ENCODE measurements at places on chromosomes 5 and 9.

DNA sequence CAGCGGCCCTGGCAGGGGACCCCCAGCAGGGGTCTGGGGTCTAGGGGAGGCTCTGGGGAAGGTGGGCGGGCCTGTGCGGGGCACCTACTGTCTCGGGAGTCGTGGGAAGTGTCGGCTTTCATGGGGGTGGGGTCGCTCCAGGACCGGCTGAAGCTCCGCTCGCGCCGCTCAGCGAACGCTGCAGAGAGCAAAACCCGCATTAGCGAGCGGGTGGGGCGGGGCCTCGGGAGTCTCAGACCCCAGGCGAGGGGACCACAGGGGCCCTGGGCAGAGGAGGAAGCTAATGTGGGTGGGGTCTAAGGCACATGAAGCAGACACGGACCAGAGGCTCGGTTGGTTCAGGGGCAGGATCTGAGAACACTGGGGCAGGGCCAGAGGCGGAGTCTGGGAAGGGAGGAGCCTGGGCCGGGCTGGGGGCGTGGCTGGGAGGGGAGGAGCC is 5.5 kb downstream of the NSMF start:
- DNase-seq = no peak

DNA sequence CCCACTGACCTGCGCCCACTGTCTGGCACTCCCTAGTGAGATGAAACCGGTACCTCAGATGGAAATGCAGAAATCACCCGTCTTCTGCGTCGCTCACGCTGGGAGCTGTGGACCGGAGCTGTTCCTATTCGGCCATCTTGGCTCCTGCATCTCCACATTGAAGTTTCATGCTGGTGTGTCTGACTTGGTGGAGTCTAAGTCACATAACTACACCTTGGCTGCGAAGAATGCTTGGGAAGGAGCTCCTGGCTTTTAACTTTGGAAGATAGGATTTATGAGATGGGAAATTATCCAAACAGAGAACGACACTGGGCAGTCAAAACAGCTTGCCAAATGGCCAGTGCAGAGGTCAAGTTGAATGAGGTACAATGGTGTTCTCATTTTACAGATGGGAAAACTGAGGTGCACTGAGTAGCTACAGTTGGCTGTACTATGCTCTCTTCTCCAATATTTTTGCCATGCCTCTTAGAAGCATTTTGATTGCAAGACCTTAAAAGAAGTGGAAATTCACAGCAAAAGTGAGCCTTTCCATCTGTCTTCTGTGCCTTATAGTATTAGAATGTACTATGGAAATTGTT is 36.7 kb downstream of the CCDC192 start:
- no peak for DNase-seq

DNA sequence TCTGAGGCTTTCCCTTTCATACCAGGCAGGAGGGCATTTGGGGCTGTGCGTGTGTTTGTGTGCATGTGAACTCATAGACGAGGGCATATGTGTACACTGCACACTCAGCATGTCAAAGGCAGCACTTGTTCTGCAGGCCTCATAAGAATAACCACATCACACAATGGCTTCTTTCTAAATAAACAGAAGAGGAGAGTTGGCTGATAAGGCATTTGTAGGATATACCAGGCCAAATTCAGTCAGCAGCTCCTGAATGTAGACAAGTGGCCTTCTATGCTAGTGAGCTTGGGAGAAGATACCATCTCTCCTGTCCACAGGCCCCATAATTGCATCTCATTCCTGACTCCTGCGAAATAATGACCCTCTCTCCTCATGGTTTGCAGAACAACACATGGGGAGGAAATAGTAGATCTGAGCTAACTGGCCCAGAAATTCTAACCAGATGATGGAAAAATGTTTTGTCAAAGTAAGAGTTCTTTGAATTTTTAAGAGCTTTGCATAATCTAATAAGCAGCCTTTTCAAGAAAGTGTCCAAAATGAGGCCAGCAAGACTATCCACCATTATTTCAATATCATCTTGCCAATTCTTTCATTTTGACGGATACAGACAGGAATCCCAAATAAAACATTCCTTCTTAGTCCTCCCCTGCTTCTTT is 60.5 kb upstream of the GAS1 start:
- no peak for DNase-seq

DNA sequence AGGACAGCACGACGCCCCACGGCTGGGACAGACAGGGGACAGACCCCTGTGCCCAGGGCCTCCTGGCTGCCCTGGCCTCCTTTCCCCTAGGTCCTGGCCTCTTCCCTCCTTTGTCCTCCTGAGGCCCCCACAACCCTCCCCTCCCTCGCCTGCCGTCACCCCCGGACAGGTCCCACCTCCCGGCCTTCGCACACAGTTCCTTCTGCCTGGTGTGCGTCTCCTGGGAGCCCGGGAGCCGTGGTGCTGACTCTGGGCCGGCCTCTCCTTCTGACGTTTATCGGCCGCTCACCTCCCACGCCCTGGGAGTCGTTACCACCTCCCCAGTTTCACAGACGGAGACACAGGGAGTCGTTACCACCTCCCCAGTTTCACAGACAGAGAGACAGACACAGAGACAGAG is 25.1 kb upstream of the NOTCH1 start:
- no peak for DNase-seq

DNA sequence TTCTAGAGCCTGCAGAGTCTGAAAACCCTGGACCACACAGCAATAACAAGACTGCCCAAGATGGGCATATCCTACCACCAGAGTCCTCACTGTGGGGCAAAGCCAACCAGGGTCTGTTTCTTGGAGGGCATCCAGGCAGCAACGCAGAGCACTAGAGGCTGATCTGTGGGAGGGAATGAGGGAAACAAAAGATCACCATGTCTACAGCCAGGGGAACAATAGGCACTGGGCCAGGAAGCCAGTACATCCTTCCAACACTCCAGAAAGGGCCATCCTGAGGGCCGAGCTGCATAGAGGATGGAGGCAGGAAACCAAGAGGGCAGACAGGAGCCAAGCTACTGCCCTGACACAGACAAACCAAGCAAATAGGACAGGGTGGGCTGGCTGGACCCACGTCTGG is 416.1 kb upstream of the IRX4 start:
- DNase-seq = no peak

- DNase-seq = peak; percentile 16
These were observed 152.8 kb upstream of the PAPPA start for GRCh38 chr9:116000748-116001329.

- DNase-seq = no peak
These were observed 11.7 kb upstream of the FAT2 start for GRCh38 chr5:151602806-151603205.

GRCh38 chr5:157827423-157827822 is 31.5 kb downstream of the CLINT1 start:
- DNase-seq = peak; percentile 5

DNA sequence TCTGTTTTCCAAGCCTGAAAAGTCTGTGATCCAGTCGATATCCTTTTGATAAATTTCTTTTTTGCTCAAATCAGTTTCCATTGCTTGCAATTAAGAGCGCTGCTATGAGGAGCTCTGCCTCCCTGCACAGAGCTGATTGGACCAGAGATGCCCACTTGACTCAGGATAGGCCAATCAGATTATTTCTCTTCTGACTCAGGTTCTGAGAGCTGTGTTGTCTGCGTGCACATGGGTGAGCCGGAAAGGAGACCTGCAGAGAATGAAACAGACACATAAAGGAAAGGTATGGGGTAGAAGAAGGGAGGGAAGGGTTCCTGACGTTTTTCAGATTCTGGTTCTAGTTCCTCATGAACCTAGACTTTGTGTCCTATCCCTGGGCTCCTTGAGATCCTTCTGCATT is 15.8 kb upstream of the FABP6 start:
- no peak for DNase-seq

DNA sequence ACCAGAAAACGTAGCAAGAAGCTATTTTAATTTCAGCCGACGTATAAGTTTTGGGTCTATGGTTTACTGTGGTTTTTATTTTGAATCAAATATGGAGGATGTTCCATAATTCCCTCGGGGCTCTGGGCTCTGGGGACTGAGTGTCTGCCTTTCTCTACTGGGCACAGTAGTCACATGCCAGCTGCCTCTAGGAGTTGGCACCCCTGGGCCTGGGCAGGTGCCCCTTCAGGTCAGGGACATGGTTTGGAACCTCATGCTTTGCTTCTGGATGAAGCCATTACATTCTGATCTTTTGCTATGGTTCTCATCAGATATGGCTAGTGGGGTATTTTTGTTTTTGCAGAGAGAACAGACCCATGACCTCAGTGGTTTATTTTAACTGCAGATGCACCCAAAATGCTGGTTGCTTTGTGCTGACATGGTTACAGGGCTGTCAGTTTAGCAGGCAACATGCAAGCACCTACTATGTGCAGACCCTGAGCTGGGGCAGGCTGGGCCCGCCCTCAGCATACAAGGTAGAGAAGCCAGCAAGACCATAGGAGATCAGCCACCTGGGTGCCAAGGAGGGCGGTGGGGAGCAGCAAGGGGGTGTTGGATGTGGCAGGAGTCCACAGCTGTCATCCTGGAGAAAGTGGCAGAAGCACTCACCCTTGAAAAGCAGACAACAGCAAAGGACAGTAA is 54.5 kb upstream of the PSD2 start:
- no peak for DNase-seq

DNA sequence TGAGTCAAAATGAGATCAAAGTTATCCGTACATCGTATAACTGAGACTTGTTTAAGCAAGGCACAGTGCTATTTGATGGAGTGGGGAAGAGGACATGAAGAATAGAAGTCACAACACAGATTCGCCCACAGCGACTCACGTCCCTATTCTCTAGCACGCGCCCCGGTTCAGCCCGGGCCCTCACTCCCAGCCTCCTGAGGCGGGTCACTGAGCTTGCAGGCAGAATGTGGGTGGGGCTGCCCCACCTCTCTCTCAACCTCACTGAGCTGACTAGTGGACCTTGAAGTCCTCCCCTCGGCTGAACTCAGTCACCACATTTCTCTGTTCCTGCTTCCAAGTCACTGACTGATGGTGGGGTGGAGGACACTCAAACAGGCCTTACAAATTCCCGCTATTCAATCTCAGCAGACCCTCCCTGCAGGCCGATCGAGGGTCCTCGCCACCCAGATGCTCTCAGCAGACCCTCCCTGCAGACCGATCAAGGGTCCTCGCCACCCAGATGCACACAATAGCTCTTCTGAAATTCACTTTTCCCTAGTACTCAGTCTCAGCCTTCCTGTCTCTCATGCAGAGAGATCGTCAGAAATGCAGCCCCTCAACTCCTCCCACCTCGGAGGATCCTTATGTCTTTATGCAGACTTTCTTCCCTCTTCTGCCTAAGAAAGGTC is 12.9 kb downstream of the GLDC start:
- DNase-seq = no peak

GRCh38 chr9:123749580-123750202 is 180.2 kb downstream of the DENND1A start:
- no peak for DNase-seq

DNA sequence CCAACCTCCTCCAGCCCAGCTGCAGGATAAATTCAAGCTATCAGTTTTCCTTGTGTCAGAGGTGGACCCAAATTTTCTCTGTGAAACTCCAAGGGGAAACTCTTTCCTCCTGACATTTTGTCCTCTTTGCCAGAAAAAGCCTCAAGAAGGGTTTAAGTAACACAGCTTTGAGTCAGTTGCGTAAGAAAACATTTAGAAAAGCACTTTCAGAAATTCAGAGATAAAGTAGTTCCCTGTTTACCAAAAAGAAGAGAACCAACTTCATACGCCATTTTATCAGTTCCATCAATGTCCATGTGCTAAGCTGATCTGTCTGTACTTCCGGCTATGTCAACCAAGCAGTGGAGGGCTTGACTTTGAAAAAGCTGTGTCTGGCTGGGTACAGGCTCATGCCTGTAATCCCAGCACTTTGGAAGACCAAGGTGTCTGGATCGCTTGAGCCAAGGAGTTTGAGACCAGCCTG is 19.9 kb upstream of the SUSD1 start:
- no peak for DNase-seq

- no peak for DNase-seq
These were observed 26.6 kb downstream of the AK3 start for GRCh38 chr9:4714266-4715016.

DNA sequence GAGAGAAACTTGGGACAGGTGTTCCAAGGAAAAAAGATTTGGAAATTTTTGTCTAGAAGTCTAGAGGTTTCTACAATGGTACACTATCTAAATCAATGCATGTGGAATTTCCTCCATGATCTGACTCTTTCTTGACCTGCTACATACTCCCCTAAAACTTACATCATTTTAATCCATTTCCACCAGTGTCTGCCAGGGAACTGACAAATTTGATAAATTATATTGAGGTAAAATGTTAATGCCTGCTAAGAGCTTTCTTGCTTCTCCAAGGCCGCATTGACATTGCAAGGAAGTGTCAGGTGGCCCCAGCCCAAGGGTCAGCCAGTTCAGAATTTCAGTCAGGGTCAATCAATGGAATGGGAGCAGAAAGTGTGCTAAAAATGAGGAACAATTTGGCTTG is 163.4 kb upstream of the FBXL17 start:
- DNase-seq = no peak

- no peak for DNase-seq
These were observed 6.7 kb upstream of the SLIT3 start for GRCh38 chr5:169307646-169308045.

- no peak for DNase-seq
These were observed 65.1 kb downstream of the EFNA5 start for GRCh38 chr5:107605596-107606125.

DNA sequence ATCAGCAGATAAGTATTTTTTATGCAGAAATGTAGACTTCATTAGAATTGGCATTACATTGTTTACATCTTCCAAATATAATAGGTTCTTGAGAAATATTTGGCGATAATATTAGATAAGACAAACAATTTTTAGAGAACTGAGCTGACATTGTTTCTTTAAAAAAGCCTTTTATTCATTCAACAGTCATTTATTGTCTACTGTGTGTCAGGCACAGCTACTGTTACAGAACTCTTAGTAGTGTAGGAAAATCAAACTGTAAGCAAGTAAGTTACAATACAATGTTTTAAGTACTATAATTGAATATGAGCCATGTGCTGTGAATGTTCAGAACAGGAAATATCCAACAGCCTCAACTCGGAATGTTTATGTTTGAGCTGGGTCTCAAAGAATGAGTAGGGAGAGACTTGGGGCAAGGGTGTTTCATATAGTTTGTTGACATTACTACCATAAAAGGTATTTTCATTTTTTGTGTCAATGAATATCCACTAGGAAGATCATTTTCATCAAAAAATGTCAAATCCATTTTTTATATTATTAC is 114.0 kb downstream of the CDC42SE2 start:
- no peak for DNase-seq

- no peak for DNase-seq
These were observed 346.9 kb downstream of the ZNF608 start for GRCh38 chr5:124399426-124399961.

GRCh38 chr9:113585555-113585954 is 122.0 kb downstream of the RGS3 start:
- no peak for DNase-seq

All from NCI-H446 (cell line).